ENCODE measurements at places on chromosomes 5 and 9.
A peak's percentile ranks its signal among the peaks of the same experiment; 100 is the strongest.

- DNase-seq = no peak
These were observed 7.5 kb downstream of the LHX6 start for GRCh38 chr9:122221183-122221811.

GRCh38 chr5:76462097-76462667 is 59.1 kb downstream of the IQGAP2 start:
- DNase-seq = no peak

DNA sequence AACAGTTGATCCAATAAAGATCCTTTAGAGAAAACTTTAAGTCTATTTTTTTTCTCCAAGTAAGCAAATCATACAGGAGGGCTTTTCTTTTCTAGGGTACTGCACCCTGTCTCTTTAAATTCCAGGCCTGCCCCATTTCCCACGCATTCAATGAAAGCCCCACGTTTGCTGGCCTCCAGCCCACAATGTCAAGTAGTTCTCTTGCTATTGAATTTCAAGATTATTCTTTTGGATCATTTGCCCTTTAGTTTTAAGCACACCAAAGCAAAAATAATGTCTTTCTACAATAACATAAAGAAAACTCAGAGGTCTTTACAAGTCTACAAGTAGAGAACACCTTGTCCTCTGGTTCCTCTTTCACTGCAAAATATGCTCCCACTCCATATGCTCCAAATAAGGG is 15.6 kb downstream of the MLLT3 start:
- DNase-seq = no peak

DNA sequence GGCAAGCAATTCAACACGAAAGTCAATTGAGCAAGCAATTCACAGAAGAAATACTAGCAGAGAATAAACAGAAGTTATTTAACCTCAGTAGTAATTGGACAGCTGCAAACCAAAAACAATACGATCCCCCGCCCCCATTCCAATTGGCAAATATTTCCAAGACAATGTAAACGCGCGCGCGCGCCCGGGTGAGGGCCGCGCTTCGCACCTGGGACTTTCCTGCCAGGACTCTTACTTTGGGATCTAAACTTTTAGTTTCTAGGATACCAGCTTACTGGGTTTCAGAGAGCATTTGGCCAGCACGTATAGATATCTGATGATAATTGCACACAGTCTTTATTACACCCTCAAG is 8.6 kb downstream of the RUFY1 start:
- no peak for DNase-seq

GRCh38 chr5:21810737-21811316 is 1042.3 kb downstream of the CDH12 start:
- DNase-seq = no peak

DNA sequence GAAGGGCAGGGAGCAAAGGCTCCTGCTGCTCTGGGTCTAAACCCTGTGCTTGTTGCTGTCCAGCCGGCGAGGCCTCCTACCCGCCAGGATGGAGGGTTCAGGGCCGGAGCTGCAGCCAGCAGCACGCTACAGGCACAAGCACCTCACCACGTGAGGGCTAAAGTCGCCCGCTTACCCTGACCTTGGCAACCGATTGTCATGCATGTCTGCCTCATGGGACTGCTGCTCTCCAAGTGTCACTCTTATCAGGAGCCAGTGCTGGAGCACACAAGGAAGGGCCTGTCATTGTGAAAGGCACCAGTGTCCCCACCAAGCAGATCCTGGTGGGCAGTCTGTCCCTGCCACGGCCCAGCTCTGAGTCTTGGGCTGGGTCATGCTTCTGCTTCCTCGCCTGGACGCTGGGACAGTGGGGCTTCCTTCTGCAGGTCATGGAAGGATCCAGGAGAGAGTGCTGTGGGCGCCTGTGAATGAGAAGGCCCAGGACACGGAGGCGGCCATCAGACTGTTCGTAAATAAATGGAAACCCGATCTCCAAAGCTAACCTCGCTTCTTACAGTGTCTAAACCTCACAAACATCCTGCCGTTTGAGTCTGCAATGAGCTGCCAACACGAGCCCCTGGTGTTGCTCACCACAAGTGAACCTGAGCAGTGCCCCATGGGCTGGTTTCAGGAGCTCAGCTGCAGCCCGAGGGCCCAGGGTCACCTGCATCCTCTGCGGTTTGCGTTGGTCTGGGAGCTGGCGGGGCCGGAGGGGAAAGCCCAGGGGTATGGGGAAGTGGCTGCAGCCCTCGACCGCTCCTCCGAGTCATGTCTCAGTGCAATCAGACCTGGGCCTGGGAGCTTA is 58.2 kb upstream of the RXRA start:
- no peak for DNase-seq

DNA sequence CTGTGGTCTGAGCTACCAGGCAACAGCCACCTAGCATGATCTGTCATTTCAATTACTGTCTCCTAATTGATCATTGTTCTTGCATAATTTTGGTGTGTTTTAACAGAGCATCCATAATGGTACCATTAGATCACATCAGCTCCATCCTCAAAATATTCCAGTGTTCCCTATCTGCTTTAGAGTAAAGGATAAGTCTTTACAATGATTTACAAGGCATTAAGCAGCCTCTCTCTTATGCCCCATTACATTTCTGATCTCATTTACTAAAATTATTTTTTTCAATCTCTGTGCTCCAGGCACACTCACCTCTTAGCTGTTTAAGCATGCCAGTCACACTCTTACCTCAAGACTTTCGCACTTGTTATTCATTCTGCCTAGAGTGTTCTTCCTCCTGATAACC is 389.9 kb upstream of the PTPRD start:
- no peak for DNase-seq

- no peak for DNase-seq
These were observed 79.8 kb upstream of the SLCO4C1 start for GRCh38 chr5:102375876-102376275.

GRCh38 chr9:136793086-136793946 is 2.2 kb downstream of the TMEM141 start:
- DNase-seq = no peak

GRCh38 chr9:130555968-130556367 is 23.4 kb upstream of the FUBP3 start:
- DNase-seq = no peak

GRCh38 chr9:120710110-120710981 is 3.9 kb downstream of the MEGF9 start:
- no peak for DNase-seq

GRCh38 chr9:70675868-70676370 is 261.5 kb upstream of the KLF9 start:
- DNase-seq = no peak

- no peak for DNase-seq
These were observed 16.7 kb upstream of the SCGB3A1 start for GRCh38 chr5:180607861-180608571.

- DNase-seq = no peak
These were observed 116.2 kb downstream of the DIRAS2 start for GRCh38 chr9:90526386-90526785.

DNA sequence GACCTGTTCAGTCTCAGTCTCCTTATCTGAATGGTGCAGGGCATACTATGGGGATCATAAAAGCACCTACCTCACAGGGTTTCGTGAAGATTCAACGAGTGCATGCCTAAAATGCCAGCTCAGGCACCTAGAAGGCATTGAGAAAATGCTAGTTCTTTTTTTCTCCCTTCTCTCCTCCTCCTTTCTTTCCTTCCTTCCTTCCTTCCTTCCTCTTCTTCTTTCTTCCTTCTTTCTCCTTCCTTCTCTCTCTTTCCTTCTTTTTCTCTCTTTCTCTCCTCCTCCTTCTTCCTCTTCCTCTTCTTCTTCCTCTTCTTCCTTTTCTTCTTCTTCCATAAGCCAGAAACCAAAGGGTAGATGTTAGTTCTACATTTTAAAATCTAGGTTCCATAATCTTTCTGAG is 12.3 kb upstream of the RAB14 start:
- DNase-seq = no peak

DNA sequence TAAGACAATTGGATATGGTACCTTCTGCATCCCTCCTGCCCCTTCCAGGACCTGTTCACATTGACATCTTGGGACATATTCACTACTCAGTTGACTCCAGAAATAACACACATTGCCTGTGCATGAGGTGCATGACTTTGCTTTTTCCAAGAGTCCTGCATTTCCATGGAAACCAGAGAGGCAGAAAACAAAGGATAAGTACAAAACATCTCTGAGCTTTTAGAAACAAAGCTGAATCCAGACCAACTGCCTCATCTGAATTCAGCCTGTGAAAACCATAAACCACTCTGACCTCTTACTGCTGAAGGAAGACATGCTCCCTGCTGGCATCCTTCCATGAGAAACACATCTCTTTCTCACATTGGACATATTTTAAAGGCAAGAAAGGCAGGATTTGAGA is 695.1 kb downstream of the TAF11L14 start:
- DNase-seq = no peak

- DNase-seq = peak; percentile 46
These were observed 34.3 kb upstream of the MACIR start for GRCh38 chr5:103224118-103224893.

GRCh38 chr5:5385331-5385662 is 37.2 kb upstream of the ICE1 start:
- no peak for DNase-seq

- DNase-seq = no peak
These were observed 358.9 kb upstream of the IRX2 start for GRCh38 chr5:3110371-3110770.

DNA sequence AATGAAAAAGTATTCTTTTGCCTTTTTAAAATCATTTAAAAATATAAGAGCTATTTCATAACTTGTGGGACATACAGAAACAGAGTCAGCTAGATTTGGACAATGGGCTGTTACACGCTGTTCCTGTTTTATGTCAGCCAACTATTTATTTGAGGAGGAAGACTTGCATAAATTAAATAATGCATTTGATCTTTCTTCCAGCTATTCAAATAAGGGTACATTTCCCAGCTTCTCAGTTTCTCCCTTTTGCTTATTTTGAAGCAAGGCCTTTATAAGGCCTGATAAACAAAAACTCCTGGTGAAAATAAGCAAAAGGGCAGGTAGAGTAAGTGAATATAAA is 6.5 kb downstream of the STOM start:
- DNase-seq = no peak

GRCh38 chr5:164561933-164562872 is 1056.8 kb downstream of the MAT2B start:
- DNase-seq = no peak

DNA sequence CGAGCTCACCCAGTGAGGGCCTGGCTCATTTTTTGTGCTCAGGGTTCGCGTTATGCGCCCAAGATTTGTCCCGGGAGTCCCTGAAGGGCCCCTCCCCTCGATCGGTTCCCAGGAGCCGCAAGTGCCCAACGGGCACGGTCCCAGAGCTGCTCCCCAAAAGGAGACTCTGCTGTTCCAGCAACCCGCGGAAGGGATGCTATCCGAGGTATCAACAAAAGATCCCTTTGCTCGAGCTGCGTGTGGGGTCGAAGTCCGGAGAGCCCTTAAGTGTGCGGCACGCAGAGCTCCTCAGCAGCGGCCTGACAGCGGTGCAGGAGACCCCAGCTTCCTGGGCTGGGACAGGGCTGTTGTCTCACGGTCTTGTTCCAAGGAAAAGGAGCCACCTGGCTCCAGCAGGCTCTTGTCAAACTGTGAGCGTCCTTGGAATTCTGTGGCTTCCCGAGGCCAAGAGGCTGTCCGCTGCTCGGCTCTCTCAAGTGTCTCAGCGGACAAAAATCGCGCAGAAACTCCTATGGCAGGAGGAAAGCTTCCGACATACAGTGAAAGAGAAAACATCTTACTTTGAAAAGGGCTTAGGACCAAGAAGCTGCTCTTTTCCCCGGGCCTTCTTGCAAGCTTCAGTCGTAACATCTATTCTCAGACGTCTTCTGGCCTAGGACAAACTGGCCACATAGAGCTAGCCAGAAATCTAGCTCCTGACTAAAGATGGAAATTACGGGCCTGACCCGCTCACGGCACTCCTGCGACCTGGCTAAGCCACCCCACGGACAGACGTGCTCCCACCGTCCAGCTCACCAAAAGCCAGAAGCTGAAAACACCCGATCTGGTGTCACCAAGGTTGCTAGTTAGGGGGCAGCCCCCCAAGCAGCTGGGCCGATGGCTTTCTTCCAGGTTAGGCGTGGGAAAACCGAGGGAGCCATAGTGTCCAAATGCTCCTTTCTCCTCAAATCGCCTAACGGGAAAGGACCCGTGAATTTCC is 2.6 kb upstream of the FOXB2 start:
- no peak for DNase-seq

DNA sequence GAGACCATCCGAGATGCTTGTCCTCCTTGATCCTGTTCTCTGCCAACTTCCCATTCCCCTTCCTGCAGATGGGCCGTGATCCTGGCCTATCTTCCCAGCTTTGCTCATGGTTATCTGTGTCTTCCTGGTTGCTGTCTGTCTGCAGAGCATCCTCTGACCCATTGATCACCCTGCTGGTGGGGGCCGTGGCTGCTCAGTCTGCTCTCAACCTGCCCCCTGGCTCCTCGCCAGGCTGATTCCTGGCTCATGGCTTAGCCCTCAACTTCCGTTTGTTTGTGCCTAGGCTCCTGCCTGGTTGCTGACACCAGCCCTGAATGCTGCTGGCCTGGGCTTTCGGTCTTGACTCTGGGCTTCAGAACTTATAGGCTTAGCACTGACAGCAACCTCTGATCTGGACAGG is 67.1 kb upstream of the SMIM15 start:
- DNase-seq = no peak

DNA sequence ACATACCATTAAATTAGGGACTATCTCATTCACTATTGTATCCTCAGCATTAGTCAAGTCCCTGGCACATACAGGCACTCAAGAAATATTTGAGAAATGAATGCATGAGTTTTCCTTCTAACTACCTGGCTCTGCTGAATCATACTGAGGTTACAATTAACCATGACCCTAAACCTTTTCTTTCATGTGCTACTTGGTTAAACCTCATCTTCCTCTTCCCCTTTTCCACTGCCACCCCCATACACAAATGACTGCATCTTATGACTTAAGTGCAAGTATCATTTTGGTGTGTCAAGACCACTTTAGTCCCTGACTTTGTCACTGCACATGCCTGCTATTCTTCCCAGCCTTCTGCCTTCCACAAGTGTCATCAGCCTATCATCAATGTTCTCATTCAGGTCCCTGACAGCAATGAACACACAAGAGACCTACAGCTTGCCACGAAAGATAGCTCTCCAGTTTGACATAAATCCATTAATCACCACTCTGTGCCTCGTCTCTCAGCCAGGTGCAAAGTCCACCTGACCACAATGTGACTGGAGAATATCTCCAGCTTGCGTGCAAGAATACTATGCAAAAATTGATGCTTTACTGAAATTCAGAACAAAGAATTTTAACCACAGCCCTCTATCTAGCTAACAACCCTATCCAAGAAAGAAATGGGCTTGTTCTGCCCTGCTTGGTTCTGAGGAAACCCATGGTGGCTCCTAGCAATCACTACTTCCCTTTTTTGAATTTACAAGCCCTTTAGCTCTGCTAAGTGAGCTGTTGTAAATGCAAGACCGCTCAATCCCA is 74.5 kb downstream of the MAPKAP1 start:
- DNase-seq = no peak

- DNase-seq = no peak
These were observed 14.7 kb downstream of the RFK start for GRCh38 chr9:76379494-76379893.

DNA sequence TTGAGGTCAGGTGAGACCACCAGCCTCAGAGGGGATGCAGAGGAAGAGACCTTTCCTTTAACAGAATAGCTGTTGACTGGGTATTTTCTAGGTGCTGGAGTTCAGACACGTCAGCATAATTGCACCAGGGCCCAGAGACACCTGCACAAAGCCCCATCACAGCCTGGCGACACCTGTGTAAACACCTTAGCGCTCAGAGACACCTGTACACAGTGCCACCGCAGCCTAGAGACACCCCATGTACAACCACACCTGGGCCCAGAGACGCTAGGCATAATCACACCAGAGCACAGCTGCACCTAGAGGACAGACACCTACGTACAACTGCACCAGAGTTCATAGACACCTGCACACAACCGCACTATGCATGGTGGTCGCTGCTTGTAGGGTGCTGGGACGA is 1.0 kb downstream of the TRIP13 start:
- DNase-seq = no peak

GRCh38 chr9:133074111-133074651 is 12.4 kb downstream of the CEL start:
- no peak for DNase-seq

All from amniotic stem cell (primary cell).